NCI-H2227 treated with DMSO at 0.1 percent for 48 hours (cell line): ENCODE measurements at places on chromosomes 13 and 19.
A peak's percentile ranks its signal among the peaks of the same experiment; 100 is the strongest.

- DNase-seq, result no peak
These were observed 7.9 kb upstream of the HSH2D start for GRCh38 chr19:16135430-16136127.

GRCh38 chr13:51541809-51542258 lies 42.4 kb upstream of the WDFY2 start:
- no peak for DNase-seq

- DNase-seq, result peak; percentile 83
These were observed at the start of gene WTIP for GRCh38 chr19:34480971-34481841. Gene WTIP, plus strand, starts transcription at chr19:34481758. Its CDS starts 217 bp downstream, at chr19:34481975.

DNA sequence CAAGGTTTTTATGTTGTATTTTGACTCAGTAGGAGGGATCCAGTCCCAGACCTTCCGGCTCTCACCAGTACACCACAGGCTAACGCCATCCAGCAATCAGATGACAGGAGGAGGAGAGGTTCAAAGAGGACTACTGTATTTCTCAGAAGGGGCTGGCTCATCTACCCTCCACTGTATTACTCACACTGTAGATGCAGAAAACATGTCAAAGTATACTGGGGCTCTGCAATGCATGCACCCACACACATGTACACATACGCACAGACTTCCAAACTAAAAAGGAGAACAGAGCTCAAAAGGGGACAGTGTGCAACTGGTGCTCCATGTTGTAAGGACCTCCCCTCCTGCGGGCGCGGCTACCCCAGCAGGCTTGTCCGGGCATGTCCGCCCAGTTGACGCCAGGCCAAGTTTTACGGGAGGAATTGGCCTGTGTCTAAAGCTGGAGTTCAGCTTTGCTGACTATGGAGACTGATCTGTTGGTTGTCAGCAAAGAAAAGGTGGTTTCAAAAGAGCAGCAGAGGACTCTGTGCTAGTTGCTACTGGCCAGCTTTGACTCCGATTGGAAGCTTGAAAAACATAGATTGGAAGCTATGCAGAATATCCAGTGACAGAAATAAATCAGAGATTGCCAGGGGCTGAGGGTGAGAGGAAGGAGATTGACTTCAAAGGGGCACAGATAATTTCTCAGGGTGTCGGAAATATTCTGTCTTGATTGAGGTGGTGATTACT lies 314.2 kb downstream of the DLEU7 start:
- DNase-seq, result peak; percentile 85

- DNase-seq, result no peak
These were observed 30.6 kb upstream of the FAM216B start for GRCh38 chr13:42750794-42751193.

GRCh38 chr19:11159598-11160439 lies 4.2 kb upstream of the SPC24 start:
- no peak for DNase-seq

DNA sequence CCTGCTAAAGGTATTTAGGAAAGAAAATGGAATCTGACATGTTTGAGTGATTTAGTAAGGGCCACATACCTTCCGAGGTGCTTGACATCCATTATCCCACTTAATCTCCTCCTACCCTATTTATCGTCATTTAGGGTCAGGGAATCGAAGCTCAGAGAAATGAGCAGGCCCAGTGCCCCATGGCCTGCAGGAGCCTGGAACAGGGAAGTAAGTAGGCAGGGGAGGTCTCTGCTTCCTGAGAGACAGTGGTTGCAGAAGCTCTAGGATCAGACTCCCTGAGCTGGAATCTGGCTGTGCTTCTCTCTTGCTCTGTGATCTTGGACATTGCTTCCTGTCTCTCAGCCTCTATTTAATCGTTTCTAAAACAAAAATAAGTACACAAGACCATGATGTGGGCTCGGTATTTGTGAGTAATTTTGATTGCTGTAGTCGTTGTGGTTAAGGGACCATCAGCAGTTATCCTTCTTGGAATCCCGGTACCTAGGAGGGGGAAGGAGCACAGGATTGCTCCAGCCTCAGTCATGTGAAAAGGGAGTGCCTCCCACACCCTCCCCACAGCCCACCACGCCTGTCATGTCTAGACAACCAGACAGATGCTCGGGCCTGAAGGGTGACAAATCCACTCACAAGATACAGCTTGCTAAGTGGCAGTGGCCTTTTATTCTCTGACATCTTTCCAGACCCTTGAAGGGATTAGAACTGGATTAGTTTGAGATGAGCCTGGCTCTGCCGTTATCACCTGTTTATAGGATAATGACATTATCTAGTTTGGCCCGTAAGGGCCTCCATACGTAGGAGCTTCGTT lies 169.2 kb upstream of the TSHZ3 start:
- DNase-seq, result no peak

- no peak for DNase-seq
These were observed 425 bp upstream of the COLGALT1 start for GRCh38 chr19:17554968-17555479.
